Activated naive CD4-positive, alpha-beta T cell (primary cell): ENCODE measurements at places on chromosomes 3 and 15.

GRCh38 chr3:187746442-187747281 lies 1.4 kb upstream of the BCL6 start:
- no peak for DNase-seq

DNA sequence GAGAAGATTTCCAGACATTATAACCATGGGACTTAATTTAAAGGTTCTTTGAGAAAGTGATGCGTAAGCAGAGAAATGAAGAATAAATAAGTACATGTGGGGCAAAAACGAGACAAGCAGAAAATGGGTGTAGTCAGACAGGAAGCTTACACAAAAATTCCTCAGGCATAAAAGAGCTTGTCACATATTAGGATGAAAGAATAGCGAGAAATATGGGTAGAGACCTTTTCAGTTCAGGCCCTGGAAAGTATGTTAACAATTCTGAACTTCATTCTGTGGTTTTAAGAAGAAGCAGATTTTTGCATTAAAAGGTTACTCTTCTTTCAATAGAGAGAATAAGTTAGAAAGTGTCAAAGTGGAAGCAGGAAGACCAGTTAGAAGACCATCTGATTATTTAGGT lies 352.4 kb downstream of the ROBO1 start:
- no peak for DNase-seq

- DNase-seq: no peak
Measured at GRCh38 chr15:88647351-88648105, 8.7 kb downstream of the ISG20 start.

DNA sequence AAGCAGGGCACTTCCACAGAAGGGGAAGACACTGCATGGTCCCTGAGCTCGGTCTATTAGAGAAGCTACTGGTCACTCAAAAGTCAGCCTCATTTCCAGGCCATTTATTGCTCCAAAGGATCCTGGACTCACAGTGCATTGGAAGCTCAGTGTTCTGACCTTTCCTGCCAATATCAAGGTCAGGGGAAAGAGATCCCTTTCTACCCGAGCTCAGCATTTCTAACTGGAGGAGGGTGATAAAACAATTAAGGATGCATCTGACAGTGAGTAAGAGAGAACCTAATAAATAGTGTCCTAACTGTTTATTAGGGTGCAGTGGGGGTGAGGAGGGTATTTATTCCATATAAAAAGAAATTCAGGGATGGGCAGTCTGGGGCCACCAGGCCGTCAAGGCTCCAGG lies 26.8 kb upstream of the INSYN1 start:
- DNase-seq: no peak

GRCh38 chr3:56772952-56773938 lies 28.5 kb downstream of the ARHGEF3 start:
- no peak for DNase-seq

- DNase-seq: no peak
Measured at GRCh38 chr3:120678331-120678947, 3.6 kb downstream of the HGD start.

DNA sequence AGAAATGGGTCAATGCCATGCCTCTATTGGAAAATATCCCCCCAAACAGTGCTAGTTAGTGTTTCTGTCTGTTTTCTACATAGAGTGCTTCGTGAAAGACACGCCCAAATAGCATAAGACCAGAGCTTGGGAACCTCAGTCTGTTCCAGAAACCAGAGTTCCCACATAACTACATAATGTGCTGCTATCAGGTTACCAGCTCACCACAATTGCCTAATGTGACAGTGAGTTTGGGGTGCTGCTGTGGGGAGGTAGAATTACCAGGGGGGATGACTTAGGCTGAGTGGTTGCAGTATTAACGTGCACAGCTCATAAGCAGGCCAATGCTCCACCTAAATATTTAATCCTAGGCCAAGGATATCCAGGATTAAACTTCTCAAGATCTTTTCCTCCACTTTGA lies 39.2 kb downstream of the DUT start:
- DNase-seq: no peak

DNA sequence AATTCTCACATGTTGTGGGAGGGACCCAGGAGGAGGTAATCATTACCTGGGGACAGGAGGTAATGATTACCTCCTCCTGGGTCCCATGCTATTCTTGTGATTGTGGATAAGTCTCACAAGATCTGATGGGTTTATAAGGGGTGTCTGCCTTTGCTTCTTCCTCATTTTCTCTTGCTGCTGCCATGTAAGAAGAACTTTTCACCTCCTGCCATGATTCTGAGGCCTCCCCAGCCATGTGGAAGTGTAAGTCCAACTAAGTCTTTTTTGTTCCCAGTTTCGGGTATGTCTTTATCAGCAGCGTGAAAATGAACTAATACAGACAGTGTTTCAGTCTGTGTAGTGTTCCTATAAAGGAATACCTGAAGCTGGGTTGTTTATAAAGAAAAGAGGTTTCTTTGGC lies 13.1 kb upstream of the KCTD6 start:
- no peak for DNase-seq

DNA sequence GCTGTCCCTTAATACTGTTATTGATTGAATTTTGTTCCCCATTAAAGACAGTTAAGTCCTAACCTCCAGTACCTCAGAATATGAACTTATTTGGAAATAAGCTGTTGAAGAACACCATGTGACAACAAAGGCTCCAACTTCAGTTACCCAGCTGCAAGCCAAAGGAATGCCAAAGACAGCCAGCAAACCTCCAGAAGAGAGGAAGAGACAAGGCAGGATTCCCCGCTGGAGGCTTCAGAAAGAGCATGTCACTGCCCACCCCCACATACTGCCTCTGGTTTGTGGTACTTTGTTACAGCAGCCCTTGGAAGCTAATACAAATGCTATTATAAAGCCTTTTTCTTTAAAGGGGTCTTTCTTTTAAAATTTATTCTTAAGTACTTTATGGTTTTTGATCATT lies 18.4 kb upstream of the NEK10 start:
- no peak for DNase-seq

DNA sequence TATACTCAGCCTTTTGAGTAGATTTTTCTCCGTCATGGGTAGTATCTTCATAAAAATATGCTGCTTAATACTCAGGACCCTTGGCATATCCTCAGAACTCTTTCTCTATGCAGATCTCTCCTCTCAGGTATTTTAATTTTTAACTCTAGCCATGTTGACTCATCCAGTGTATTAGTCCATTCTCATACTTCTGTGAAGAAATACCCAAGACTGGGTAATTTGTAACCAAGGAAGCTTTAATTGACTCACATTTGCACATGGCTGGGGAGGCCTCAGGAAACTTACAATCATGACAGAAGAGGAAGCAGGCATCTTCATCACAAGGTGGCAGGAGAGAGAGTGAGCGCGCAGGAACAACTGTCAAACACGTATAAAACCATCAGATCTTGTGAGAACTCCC lies 129.3 kb upstream of the CD96 start:
- DNase-seq: no peak

GRCh38 chr3:83002869-83003445 lies 1241.5 kb upstream of the GBE1 start:
- no peak for DNase-seq

- no peak for DNase-seq
Measured at GRCh38 chr3:9146367-9147071, 102.9 kb downstream of the SRGAP3 start.

- no peak for DNase-seq
Measured at GRCh38 chr15:69616558-69616957, 163.9 kb downstream of the RPLP1 start.

GRCh38 chr3:155890671-155891190 lies 20.3 kb downstream of the GMPS start:
- no peak for DNase-seq

GRCh38 chr3:110227991-110228390 lies 843.6 kb upstream of the NECTIN3 start:
- DNase-seq: no peak

DNA sequence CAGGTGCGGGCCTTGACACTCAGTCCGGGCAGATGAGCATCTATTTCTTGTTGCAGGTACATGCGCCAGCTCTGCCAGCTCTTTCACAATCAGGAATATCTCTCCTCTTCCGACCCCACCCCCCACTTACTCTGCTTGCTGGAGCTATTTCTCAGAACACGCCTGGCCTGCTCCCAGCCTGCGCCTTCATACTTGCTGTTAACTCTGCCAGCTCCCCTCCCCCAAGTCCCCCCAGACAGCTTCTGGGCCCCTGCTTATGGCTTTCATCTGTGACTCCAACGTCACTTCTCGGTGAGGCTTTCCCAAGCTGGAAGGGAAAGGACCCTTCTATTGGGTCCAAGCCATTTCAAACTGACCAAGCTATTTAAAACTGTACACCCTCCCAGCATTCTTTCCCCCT lies 15.2 kb downstream of the MAGEF1 start:
- no peak for DNase-seq

DNA sequence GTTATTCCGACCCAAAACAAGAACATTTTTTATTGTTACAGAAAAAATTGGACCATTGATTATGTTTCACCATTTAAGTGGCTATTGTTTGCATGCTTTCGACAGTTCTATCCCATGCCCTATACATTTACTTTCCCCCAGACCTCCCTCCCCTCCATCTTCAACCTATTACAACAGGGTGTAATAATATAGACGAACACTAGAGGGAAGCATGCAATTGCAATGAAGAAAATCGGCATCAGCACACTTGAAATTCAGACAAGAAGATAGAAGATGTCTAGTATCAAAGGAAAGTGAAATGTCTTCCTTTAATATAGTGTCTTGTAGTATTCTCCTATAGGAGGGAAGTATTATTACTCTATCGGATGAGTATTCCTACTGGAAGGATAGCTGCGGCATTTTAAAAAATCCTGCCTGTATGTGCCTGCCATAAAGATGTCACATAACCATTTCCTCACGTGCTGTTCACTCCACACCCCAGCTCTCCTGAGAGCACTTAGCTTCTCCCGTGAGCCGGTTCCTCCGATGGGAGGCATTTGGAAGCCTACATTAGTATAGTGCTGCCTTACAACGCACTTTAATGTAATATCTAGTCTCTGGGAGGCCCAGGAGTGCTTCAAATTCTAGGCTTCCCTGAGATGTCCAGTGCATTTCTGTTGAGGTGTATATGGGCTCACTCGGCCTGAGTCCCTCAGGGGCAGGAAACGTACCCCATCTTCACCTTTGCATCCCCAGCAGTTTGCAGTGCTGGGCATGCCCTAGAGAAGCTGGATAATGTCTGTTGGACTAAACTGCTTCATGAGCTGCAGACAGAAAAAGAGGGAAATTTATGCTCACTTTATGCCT lies 17.8 kb upstream of the ERICH6 start:
- no peak for DNase-seq

DNA sequence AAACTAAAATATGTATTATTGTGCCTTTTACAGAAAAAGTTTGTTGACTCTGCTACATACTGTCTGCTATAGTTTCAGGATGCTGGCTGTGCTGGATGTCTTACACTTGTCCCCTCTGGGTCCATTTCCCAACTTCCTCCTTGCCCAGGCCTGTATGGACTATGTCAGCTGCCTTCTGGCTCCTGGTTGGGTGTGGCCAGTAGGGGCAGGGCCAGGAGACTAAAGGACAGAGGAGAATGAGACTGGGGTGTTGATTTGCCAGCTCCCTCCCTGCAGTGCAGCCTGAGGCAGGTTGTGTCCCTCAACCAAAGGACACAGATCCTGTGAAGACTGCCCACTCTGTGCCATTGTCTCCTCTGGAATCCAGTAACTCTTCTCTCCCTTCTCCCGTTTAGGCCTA lies 90.6 kb upstream of the UBE2E2 start:
- DNase-seq: no peak
